ENCODE measurements at places on chromosomes 5 and 9.

DNA sequence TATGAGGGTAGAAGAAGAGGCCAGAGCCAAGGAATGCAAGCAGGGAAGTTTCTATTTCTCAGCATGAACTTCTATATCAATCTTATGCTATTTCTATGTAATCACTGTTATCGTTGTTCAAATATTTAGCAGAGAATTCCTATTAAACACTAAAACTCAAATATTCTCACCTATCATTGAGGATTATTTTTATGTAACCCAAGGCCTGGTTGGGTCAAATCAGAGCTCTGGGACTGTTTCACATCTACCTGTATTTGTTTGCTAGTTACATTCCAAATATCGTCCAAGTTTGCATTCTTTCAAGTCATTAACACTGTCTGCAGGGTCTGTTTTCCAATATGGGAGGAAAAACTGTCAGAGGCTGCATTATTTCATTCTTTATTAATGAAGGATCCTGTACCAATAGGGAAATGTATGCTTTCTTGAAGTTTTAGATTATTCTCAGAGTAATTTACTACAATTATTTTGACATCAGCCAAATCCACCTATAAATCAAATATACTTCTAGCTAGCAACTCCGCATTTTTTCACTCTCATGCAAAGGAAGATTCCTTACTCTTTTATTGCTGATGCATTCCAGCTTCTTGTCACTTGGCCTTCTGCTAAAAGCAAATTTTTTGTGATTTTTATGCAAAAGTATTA lies 52.2 kb downstream of the LURAP1L start:
- DNase-seq, result no peak

GRCh38 chr5:180390441-180391190 lies 37.5 kb upstream of the GFPT2 start:
- DNase-seq, result no peak

GRCh38 chr9:124886866-124887492 lies 25.0 kb downstream of the ARPC5L start:
- no peak for DNase-seq

DNA sequence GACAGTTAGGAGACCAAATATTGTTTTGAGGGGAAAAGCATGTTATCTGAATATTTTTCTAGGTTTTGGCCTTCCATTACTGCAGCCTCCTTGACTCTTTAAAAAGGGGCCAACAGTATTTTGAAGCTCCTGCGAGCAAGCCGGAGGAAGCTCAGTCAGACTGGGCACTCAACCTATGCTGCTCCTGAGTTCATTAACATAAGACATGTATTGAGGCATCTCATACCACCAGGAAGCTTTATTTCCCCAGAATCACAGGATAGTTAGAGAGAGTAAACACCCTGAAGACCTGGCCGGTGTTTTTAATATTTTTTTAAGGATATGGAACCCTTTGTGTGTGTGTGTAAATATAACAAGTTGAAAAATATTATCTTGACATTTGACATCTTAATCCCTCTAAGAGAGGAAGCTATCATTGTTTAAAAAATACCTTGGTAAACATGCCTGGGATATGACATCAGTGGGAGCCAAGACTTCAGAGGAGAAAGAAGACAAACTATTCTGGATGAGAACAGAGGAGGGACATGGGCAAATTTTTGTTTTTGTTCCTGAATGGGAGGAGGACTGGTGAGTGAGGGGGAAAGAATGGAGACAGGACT lies 139.3 kb upstream of the SLIT3 start:
- no peak for DNase-seq

DNA sequence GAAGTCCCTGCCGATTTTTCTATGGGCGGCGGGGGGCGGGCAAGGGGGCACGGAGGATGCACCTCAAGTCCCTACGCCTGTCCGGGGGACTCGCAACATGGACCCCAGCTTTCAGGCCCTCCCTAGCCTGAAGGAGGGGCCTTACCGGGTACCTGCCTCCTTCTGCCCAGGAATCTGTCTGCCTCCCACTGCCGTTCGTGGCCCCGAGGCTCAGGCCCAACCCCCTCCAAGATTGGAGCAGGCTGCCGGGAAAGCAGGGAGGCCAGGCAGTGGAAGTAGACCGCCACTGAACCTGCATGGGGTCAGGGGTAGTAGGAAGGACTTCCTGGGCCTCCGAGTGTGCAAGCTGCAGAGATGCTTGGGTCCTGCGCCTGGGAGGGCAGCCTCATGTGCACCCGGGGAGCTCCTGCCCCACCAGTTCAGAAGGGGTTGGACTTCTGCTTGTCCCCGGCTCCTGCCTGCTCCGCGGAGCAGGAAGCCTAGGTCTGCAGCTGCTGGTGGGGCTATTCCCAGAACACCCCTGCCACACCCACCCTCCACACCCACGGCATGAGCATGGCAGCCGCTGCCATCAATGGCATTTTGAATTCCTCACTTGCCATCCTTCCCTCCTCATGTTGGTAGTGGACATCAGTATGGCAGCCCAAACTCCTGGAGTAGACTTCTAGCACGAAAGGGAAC lies 1312.7 kb upstream of the ACO1 start:
- DNase-seq, result no peak

DNA sequence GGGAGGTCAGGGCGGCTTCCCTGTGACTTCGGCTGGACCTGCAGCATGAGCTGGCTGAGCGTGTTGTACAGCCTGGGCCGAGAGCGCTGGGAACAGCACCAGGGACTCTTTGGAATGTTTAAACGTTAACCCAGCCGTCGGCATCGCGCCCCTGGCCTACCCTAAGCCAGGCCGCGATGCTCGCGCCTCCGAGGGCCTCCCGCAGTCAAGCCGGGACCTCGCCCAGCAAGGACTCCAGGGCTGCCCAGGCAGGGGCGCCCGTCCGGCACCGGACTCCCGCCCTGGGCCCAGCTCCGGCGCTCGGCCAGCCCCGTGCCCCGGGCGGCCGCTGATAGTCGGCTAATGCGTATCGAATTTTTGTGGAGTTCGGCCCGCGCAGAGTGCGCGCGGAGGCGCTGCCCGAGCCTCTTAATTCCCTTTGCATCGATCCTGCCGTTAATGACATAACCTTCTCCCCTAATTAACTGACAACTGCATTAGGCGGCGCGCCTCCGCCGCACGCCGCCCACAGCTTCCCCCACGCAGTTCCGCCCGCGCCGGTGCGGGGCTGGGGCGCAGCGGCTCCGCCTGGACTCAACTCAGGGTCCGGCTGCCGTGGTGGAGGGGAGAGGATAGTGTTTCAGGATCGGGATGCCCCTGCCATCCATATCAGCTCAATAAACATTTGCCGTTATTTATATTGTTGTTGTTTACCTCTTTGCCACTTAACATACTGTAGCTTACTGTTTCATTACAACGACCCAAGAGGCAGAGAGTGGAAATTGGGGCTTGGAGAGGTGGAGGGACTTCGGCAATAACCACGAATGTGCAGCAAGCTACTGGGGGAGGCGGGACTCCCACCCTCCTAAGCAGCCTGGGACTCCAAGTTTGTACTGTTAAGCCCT lies 28.8 kb upstream of the CDC23 start:
- no peak for DNase-seq

Data from CD4-positive, alpha-beta T cell treated with Interleukin-1 beta for 1 hour (primary cell).